Uterine smooth muscle cell (primary cell): ENCODE measurements at places on chromosomes 11 and 22. TPM values are rescaled to one million over a fixed set of nuclear protein-coding genes. Genes with fewer than 3 reads are reported as not detected.

Gene SSTR3
- 0.12 and 0.33 TPM in 2 replicates for total RNA-seq

Gene KRTAP5-11
- total RNA-seq, result not detected in 2 replicates

Gene POU2AF2
- total RNA-seq, result not detected in 2 replicates

Gene MLC1
- total RNA-seq, result 0.12 TPM in 1 of 2 replicates, not detected in the other

Gene TEX54
- not detected in 2 replicates for total RNA-seq

Gene B4GALNT4
- 1.00 and 1.8 TPM in 2 replicates for total RNA-seq

Gene TRIM29
- total RNA-seq, result 0.11 and 2.7 TPM in 2 replicates

Gene AGBL2
- 0.66 and 1.00 TPM in 2 replicates for total RNA-seq

Gene IGLL1
- total RNA-seq, result not detected in 2 replicates

Gene OR5AN1
- not detected in 2 replicates for total RNA-seq
